C1 segment of cervical spinal cord (tissue), 14 donors: ENCODE measurements at places on chromosomes 2 and 18.

DNA sequence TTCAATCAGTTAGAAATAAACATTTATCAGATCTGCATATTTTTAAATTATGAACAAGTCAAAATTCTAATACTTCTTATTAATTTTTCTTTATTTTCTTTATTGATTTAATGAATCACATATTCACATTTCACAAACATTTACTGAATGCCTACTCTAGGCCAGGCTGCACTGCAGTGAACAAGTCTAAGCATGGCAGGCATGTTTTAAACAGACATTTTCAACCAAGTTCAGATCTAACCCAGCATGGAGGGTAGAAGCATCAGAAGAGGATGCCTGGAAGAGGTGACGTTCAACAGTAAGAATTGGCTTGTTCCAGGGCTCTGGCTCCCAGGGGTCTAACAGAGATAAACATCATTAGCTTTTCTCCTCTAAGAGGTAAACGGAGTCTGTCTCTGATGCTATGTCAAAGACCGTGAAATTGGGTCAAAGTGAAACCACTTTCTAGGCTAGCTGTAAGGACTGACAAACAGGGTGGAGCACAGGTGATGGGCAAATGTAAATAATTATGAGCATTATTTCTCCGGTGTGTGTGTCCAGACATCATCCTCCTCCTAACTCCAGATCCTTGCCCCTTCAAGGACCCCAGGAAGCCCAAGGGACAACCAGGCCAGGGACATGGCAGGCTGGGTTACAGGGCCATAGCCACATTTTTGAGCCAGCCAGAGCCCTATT, 50.6 kb downstream of the UNC50 start:
- no peak for DNase-seq

DNA sequence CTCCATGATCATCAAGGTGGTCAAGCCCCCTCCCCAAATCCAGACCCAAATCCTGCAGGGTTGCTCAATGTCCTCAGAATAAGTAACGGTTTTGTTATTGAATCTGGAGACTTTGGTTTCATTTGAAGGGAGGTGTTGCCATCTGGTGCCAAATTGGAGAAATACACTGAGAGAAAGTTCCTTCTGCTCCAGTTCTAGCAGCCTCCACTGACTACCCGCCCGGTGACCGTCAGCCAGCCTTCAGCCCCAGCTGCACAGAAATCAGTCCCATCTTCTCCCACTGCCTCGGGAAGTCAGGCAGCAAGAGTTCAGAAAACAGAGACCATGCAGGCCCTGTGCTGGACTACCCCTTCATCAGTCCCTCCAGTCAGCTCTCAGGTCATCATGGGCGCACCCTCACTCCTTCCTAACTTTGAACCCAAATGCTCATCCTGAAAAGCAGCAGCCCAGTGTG, 38.7 kb downstream of the PKDCC start:
- no peak for DNase-seq

DNA sequence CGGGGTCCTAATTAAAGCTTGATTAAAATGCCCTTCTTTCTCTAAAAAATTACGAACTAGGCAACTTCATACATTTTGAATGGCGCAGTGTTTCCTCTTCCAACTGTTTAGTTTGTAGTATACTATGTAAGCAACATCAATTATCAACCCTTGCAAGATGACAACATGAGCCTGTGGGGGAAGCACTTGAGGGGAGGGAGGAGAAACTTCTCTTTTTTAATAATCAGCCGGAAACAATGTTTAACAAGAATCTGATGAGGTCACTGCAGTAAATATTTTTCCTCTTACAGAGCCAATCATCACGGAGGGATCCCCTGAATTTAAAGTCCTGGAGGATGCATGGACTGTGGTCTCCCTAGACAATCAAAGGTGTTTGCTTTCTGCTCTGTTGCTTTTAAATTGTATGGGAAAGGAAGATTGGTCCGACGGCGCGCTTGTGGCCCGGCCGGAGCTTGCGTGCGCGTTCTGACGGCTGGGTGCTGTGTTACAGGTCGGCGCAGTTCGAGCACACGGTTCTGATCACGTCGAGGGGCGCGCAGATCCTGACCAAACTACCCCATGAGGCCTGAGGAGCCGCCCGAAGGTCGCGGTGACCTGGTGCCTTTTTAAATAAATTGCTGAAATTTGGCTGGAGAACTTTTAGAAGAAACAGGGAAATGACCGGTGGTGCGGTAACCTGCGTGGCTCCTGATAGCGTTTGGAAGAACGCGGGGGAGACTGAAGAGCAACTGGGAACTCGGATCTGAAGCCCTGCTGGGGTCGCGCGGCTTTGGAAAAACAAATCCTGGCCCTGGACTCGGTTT, 5.3 kb upstream of the DLX1 start:
- no peak for DNase-seq

DNA sequence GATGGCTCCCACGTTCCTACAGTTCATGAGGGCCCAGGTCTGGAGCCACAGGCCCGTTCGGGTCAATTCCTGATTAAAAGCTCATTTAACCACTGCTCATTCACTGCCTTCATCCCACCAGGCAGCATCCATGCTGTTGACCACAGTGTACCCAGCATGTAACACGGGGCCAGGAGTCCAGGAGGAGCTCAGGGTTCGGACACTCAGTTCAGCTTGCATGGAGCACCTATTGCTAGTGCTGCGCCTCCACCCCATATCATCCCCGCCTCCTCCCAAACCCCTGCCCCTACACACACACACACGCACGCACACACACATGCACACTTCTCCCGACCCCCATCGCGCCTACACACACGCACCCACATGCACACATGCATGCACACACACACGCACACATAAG, 72.9 kb upstream of the SNTG2 start:
- no peak for DNase-seq
